NCI-H345 (cell line): ENCODE measurements at places on chromosomes 4 and X.

GRCh38 chr4:173990126-173990868 is 293.2 kb downstream of the FBXO8 start:
- DNase-seq: no peak

DNA sequence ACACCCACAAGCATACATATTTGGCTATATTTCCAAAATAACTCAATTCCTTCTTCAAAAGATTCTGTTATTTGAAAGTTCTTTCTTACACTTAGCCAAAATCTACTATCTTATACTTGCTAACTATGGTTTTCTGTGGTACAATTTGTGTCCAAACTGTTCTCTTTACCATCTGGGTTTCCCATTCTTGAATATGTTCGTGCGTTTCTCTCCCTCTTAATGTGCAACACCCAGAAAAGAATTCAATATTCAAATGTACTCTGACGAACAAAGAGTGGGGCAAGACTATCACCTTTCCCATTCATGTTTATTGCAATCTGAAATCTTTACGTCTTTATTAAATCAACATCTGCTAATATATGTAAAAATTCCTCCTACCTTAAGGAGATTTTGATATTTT is 912.7 kb downstream of the FAT4 start:
- DNase-seq: no peak

- no peak for DNase-seq
Observed at GRCh38 chr4:145525291-145525740, 43.7 kb downstream of the SMAD1 start.

- no peak for DNase-seq
Observed at GRCh38 chr4:78031417-78031950, 25.6 kb upstream of the FRAS1 start.

GRCh38 chr4:85733798-85734197 is 258.8 kb downstream of the ARHGAP24 start:
- no peak for DNase-seq

GRCh38 chrX:16418650-16419049 is 231.3 kb upstream of the S100G start:
- no peak for DNase-seq

DNA sequence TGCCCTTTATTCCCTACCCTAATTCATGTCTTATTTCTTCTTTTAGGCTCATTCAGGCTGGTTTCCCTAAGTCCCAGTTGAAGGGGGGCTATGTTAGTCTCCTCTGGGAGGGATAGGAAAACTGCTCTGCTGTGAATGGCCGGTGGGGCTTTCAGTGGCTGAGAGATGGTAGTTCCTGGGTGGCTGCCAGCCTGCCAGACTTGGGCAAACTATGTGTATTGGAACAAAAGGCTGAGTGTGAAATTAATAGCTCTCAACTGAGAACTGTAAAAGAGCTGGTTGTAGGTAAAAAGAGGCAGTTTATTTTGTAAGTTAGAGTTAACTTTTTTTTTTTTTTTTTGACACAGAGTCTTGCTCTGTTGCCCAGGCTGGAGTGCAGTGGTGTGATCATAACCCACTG is 28.8 kb downstream of the ARHGAP10 start:
- peak; percentile 51 for DNase-seq

- DNase-seq: no peak
Observed at GRCh38 chr4:181793096-181793495, 450.1 kb upstream of the TENM3 start.

GRCh38 chrX:39296472-39296871 is 495.2 kb downstream of the MID1IP1 start:
- no peak for DNase-seq

DNA sequence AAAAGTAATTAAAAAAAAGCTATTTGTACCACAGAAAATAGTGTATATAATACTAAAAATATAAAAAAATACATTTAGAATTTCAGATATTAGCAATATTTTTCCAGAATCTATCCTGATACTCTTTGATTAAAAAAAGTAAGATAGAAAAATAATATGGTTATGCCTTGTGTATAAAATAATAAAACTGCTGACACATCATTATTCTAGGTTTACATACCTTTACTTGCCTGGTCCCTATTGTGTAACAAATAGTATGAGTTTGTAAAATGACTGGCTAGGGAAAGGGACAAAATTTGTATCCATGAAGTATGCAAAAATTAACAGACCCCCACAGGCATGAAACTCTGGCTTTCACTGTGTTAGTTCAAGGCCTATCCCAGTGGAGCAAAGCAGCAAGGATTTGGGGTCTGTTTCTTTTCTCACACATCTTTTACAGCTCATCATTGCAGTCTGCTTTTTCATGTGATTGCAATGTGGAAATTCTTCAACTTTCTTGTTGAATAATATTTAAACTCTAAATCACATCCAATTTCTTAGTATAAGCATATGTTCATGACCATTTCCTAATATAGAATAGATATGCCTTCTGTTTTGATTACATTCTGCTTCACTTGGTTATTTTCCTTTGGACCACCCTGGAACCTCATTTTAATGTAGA is 136.7 kb upstream of the PCDH18 start:
- no peak for DNase-seq

GRCh38 chr4:135371137-135371536 is 1169.5 kb upstream of the PABPC4L start:
- DNase-seq: no peak

- no peak for DNase-seq
Observed at GRCh38 chr4:150315691-150316090, 237.4 kb downstream of the DCLK2 start.
